ENCODE measurements at places on chromosomes 1 and 21.
A peak's percentile ranks its signal among the peaks of the same experiment; 100 is the strongest.

- no peak for DNase-seq
Observed at GRCh38 chr1:193189442-193190095, 3.2 kb upstream of the B3GALT2 start.

GRCh38 chr1:23122023-23122748, 46.5 kb downstream of the LUZP1 start:
- DNase-seq: peak; percentile 25

GRCh38 chr21:14259747-14260146, 43.8 kb downstream of the RBM11 start:
- peak; percentile 69 for DNase-seq

DNA sequence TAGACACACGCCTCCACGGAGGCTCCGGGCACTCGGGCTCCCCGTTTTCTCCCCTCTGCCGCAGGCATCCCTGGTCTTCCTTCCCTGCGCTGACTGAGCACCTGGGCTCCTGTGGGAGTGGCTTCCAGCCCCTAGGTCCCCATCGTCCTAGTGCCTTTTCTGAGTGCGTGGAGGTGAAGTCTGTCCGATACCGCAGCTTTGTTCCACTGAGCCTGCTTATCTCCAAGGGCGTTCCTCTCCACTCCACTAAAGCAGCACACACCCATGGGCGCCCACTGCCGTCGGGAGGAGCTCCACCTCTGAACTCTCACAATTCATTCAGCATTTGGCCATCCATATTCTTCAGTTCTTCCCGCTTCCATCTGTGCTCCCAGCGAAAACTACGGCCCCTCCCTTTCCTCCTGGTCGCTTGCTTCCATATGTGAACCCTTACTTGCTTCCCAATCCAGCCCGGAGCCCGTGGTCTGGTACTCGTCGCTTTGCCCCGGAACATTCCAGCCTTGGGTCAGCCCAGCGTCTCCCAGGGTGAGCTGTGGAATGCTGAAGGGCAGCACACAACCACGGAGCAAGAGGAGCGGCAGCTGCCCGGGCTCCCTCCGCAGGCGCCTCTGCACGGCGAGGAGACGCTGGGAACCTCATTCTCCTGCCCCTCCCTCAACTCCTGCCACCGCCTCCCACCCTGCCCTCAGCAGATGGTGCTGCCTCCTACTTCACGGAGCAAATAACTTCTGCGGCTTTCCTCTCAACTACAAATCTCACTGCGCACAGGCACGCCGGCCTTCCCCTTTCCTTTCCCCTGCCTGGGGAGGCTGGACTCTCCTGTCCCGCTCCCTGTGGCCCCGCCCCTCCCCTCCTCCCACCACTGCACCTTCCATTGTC, 27.5 kb downstream of the ATP8B2 start:
- DNase-seq: peak; percentile 72

GRCh38 chr1:146012703-146013558, 8.6 kb downstream of the HJV start:
- DNase-seq: peak; percentile 66

GRCh38 chr1:59814901-59815825, at the start of gene HOOK1:
TSS of gene HOOK1 (plus strand) at chr1:59814949. CDS start at chr1:59815118, 169 bp downstream.
- peak; percentile 22 for DNase-seq

DNA sequence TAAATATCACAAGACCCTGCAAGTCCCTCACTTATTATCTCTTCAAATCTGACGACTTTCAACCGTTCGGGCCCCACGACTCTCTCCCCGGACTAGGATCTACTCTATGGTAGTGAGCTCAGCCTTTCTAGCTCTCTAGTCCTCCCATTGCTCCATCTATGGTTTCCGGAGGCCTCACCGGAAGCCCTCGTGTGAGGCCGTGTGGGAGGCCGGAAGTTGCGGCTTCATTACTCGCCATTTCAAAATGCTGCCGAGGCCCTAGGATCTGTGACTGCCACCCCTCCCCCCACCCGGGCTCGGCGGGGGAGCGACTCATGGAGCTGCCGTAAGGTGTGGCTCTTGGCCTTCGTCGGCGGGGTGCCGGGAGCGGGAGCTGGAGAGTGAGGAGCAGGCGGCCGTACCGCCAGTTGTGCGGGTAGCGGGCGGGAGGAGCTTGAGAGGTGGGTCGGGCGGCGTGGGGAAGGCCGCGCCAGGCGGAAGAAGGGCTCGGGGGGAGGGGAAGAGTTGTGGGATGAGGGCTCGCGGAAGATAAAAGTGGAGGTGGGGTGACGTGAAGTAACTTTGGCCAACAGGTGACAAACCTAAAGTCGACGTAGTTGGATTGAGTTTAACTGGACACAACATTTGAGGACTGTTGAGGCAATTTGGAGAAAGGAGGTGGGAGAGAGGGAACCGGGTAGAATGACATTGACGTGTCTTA, at the start of gene MDM4:
Gene MDM4 (plus strand): TSS at position 227 of the 700 bp plus-strand sequence. CDS start 9,113 bp downstream, outside the sequence.
- peak; percentile 95 for DNase-seq

DNA sequence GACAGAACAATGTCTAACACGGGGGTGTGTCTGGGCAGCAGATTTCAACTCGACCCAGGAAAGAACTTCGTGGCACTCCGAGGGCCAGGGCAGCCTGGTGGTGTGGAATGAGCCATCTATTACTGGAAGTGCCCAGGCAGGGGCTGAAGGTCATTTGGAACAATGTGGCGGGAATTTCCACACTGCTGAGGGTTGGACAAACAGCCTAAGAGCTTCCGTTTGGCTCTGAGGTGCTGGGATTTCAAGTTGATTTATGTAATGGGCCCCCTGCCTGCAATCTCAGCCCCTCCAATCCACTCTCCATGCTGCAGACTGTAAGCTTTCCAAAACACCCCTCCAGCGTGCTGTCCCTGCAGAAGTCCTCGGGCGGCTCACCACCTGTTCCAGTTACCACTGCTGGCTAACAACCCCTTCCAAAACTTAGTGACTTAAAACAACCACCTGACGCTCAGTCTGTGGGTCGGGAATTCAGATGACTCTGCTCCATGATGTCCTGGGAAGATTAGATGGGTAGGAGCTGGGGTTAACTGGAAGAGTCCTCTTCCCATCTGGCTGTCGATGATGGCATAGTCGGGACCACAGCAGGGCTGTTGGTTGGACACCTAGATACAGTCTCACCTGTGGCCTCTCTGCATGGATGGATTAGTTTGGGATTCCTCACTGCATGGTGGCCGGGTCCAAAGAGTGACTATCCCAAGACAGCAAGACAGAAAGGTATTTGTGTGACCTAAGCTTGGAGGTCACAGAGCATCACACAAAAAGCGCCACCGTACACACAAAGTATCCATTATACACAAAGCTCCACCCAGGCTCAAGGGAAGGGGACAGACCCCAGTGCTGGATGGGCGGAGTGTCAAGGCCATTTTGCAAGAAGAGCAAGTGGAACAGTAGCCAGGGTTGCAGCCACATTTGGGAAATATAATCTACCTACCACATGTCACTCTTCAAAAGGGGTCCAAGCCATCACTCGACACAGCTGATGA, 89.7 kb upstream of the IFFO2 start:
- DNase-seq: no peak

DNA sequence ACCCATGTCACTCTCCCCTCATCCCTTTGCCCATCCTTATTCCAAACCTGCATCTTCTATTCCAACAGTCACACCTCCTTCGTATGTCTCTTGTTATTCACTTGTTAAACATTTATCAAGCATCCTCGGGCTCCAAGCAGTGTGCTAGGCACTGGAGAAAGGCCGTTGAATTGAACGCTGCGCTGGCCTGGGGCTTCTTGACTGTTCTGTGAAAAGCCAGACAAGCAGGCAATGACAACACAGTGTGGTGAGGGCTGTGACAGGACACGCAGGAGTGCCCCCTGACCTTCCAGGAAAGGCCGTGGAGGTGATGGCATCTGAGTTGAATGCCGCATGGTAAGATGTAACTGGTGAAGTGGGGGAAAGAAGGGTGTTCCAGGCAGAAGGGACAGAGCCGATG, 19.2 kb downstream of the ETV3 start:
- no peak for DNase-seq

DNA sequence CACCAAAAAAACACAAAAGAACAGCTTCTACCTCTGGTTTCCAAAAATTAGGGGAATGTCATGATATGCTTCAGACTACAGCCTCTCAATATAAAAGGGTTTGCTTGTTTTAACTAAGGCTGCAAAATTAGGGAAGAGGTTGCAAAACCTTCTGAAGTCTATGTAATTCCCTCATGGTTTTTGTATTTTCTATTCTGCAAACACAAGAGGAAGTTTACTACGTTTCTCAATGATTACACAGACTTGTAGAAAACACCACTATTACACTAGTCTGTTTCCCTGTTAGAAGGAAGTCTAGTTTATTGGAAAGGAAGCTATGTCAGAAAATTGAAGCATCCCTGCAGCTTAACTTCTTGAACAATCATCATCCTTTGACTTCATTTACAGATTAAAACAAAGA, 229.7 kb upstream of the FMN2 start:
- no peak for DNase-seq

GRCh38 chr1:89280766-89281165, 8.1 kb upstream of the GBP5 start:
- no peak for DNase-seq

- DNase-seq: no peak
Observed at GRCh38 chr1:173744651-173745050, 29.9 kb downstream of the KLHL20 start.

GRCh38 chr1:59609245-59609644, 205.5 kb upstream of the HOOK1 start:
- DNase-seq: no peak

DNA sequence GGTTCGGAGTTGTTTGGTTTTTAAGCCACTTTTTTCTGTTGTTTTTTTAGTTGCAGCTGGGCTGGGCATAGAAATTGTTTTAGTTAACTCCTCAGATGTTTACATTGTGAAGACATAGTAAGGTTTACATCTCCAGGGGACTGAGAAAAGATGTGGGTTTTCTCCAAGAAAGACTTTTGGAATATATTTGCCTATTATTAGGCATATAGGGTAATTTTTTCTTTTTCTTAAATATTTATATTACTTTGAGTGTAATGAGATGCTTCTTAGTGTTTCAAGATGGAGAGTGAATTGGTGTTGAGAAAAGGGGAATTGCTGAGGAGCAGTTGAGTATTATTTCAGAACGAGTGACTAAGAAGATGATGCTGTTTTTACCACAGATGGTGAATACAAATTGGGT, 26.6 kb upstream of the PIGK start:
- DNase-seq: no peak

GRCh38 chr21:21159253-21159899, 161.2 kb downstream of the NCAM2 start:
- DNase-seq: no peak

- DNase-seq: no peak
Observed at GRCh38 chr21:29470397-29470796, 171.7 kb downstream of the BACH1 start.

DNA sequence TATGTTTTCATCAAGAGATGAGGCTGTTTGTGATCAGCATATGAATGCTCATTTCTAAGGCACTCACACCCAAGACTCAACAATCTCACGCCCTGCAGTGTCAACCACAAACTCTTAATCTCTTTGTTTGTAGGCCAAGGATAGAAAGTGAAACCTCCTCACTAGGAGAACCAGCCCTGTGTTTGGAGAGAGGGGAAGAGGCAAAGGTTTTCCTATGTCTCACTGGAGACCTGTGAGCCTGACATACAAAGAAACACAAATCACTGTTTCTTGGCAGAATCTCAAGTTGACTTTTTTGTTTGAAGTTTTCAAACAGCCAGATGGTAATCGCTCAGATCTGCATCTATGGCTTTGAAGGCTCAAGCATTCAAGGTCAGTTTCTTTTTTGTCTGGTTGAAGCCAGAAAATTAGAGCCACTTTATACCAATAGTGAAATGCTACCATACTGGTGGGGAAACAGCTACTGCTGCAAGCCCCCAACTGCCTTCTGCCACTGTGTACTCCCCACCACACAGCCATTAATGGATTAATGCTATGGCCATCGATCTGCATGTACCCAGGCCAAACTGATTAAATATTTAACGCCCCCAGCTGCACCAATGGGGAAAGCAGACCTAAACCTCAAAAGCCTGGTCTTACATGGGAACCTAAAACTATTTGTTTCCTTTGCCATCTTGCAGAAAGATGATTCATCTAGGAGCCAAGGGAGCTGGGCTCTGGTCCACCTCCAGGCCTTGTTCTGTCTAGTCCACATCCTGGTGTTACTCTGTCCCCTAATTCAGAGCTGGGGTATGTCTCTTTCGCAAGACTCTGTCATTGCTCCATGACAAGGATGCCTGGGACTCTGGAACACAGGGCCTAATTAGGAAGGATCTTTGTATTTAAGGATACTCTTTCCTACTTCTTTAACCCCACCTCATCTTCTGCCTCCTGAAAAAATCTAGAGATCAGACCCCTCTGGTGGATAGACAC, 16.3 kb downstream of the PDZK1 start:
- no peak for DNase-seq

DNA sequence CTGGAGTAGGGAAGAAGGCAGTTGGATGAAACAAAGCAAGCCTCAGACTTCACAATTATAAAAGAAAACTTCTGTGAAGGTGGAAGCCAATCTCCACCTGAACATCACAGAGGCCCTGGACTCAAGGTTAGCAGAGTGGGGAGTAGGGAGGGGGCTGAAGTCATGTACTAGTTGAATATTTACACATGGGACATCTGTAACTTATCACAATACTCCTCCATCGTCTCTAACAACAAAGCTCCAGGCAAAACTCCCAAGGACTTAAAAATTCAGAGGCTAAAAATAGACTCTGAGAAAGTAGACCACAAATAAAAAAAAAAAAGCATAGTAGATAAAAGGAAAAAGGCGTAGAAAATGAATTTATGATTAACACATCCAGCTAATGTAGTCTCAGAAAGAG, 326.3 kb upstream of the PKN2 start:
- no peak for DNase-seq

GRCh38 chr1:209062081-209062620, 521.4 kb upstream of the CAMK1G start:
- peak; percentile 2 for DNase-seq

DNA sequence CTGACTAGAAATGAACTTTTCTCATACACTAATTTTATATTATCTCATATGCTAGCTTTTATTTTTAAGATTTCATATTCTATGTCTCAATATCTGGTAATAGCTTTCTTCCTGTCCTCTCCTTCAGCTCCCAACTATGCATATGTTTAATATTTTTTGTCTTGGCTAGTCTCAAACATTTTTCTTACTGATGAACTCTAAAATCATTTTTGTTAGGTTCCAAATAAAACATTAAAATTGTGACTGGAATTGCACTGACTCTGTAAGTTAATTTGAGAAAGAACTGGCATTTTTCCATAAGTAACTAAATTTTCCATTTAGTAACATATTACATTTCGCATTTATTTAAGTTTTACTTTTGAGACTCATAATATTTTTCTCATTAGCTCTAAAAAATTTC, 368.5 kb upstream of the DPYD start:
- no peak for DNase-seq

DNA sequence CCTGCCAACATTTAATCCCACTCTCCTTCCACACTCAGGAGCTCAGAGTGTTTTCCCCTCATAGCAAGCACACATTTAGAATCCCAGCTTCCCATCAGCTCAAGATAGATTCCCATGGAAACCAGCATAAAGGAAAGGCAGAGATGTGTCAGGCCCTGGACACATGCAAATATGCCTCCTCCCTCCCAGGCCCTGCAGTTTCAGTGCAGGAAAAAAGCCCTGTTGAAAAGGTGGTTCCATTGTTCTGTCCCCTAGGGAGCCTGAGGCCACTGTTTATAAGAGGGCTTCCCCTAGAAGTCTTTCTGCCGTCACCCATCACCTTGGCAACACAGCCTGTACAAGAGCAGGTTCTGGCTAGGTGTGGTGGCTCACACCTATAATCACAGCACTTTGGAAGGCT, 3.6 kb downstream of the CACNA1S start:
- peak; percentile 67 for DNase-seq

Measured in neural progenitor cell (in vitro differentiated cells).